ENCODE measurements at places on chromosomes 3 and 15.

- no peak overlapping the region for H3K27ac ChIP-seq
- no peaks in the 10 kb centered on the region for H3K4me1 ChIP-seq
- H3K4me3 ChIP-seq, result no peak overlapping the region
- no peaks in the 10 kb centered on the region for H3K27me3 ChIP-seq
- no peaks in the 10 kb centered on the region for H3K36me3 ChIP-seq
Observed at GRCh38 chr3:99805160-99805559, 12.5 kb upstream of the CMSS1 start.

GRCh38 chr15:66452971-66453580 lies 44.5 kb downstream of the SNAPC5 start:
- H3K4me1 ChIP-seq, result no peaks in the 10 kb centered on the region
- no peak overlapping the region for H3K27ac ChIP-seq
- H3K27me3 ChIP-seq, result no peaks in the 10 kb centered on the region
- ATAC-seq, result no peak

DNA sequence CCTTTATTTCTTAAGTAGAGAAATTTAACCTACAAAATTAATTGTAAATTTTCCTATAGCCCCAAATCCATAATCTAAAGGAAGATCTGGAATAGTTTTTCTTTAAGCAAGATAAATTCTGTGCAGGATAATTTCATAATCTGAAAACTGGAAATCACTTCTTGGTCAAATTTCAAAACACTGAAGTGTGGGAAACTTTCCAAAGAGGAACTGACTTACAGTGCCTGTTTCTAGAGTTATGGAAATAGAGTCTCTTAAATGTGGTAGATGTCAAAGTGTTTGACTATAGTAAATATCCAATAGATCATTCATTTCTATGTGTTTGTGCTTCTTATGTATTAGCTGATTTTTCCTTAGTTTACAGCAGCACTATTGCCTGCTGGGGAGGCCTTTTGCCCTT lies 1.6 kb upstream of the P2RY13 start:
- ATAC-seq, result no peak
- H3K27me3 ChIP-seq, result peaks cover 19% of the 10 kb centered on the region
- no peak overlapping the region for H3K27ac ChIP-seq
- no peak overlapping the region for H3K4me3 ChIP-seq
- H3K36me3 ChIP-seq, result no peaks in the 10 kb centered on the region

- H3K36me3 ChIP-seq, result no peaks in the 10 kb centered on the region
- H3K4me3 ChIP-seq, result no peak overlapping the region
- H3K4me1 ChIP-seq, result no peaks in the 10 kb centered on the region
- H3K27me3 ChIP-seq, result peaks cover 12% of the 10 kb centered on the region
- H3K27ac ChIP-seq, result no peak overlapping the region
Observed at GRCh38 chr3:194960446-194961032, 274.9 kb downstream of the FAM43A start.

DNA sequence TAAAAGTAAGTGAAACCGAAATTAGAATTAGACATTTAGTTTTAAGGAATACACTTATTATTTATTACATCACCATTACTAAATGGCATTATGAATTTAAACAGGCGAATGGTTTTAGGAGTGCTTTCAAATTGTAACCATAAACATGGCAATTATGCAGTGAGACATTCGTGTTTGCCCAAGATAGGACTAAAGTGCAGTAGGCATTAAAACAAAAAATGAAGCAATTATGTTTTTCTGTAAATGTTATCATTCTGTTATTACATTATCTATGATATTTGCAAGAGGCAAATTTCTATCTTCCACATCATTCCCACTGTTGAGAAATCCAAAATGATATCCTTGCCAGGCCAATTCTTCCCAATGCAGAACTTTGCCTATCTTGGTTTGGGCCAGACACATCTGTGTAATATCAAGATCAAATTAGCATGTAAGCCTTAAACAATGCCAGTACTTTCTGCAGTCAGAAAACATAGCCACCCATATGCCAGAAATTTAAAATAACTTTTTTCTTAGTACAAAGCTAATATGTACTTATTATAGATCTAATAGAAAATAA lies 156.9 kb downstream of the ATP8B4 start:
- H3K4me3 ChIP-seq, result no peak overlapping the region
- H3K27ac ChIP-seq, result no peak overlapping the region
- H3K36me3 ChIP-seq, result no peaks in the 10 kb centered on the region
- no peaks in the 10 kb centered on the region for H3K4me1 ChIP-seq
- no peak for ATAC-seq

DNA sequence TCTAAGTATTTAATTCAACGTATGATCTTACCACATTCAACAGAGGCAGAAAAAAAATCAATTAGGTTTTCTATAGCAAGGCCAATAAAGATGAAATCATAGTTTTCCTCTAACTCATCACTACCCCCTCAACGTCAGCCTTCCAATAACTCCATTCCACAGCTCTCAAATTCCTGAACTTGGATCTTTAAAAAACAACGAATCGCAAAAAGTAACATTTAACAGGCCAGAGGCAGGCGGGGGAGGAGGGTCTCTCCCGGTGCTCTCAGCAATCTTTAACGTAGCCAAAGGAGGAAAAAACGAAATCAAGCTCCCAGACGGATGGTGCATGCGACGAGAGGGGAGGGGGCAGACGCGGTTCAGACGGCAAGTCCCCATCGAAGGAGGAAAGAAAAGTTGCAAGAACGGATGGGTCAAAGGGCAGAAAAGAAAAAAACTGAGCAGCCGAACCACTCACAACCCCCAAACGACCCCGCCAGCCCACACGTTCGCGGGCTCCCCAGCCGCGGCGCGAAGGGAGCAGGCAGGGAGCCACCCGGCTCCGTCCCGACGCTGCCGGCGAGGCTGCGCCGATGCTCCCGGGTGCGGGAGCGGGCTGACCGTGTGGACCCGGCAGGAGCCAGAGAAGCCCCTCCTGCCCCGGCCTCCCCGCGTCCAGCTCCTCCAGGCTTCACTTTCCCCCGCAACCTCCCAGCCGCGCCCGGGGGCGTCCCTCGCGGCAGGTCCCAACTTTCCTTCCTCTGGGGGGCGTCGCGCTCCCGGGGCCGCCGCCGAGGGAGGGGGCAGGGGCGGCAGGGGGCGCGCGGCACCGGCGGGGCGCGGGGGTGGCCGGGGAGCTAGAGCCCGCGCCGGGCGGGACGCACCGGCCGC lies 703 bp downstream of the PEAK1 start:
- H3K4me1 ChIP-seq, result peaks cover 10% of the 10 kb centered on the region
- H3K27ac ChIP-seq, result peak overlapping the region; percentile 39
- peak overlapping the region; percentile 99 for H3K4me3 ChIP-seq

DNA sequence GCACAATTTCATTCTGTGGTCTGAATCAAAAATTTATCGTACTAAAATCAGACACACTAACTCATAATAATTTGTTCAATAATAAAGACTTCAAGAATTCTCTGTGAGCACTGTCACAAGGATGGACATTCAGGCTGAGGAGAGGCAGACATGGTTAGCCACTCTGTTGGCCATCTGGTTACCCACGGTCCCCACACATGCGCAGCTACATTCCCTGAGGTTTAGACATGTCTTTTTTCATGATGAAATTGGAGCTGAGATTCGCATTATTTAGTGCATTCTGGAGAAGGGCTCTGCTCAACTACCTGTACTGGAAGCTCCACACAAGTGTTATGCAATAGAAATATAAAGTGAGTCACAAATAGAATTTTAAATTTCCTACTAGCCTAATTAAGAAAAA lies 156.9 kb downstream of the SUCNR1 start:
- H3K4me1 ChIP-seq, result no peaks in the 10 kb centered on the region
- no peaks in the 10 kb centered on the region for H3K27me3 ChIP-seq
- H3K36me3 ChIP-seq, result no peaks in the 10 kb centered on the region
- H3K27ac ChIP-seq, result no peak overlapping the region

DNA sequence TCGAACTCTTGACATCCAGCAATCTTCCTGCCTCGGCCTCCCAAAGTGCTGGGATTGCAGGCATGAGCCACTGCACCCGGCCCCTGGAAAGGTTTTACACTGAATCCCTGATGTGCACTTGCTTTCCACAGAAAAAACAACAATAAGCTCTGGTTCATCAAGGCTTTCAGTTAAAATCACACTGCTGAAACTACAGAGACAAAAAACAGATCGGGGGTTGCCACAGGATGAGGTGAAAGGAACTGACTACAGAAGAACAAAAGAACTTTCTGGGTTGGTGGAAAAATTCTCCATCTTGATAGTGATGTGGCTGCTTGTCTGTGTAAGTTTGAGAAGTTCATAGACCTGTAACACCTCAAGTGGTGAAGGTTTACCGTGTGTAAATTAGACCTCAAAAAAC lies 2.9 kb downstream of the RAB43 start:
- H3K4me1 ChIP-seq, result peaks cover 40% of the 10 kb centered on the region
- no peaks in the 10 kb centered on the region for H3K27me3 ChIP-seq
- H3K27ac ChIP-seq, result peak overlapping the region; percentile 97
- H3K4me3 ChIP-seq, result peak overlapping the region; percentile 99
- H3K36me3 ChIP-seq, result peaks cover 71% of the 10 kb centered on the region
- ATAC-seq, result peak; percentile 27

DNA sequence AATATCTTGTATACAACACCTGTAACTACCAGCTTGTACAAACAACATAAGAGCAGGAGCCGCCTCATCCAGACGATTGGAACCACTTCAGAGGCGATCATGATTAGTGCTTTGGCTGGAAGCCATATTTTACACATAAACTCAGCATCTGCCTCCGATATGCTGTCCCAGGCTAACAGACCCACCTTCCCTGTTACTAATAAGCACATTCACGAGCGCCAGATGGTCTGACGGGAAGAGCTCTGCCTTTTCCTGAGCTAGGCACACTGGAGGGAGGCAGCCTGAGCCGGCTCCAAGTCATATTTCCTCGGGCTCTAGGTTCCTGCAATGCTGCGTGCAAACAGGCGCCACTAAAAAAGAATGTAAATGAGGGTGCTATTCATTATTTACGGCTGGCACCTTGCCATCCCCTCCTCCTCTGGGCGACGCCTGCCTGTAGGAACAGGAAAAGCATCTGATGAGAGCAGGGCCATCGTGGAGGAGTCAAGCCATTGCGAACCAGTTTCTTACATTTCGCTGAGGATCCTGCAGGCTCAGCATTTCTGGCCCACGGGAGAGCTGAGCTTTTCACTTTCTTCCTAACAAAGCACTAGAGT lies 98.2 kb downstream of the ANXA2 start:
- ATAC-seq, result no peak
- no peaks in the 10 kb centered on the region for H3K27me3 ChIP-seq
- H3K27ac ChIP-seq, result no peak overlapping the region
- no peaks in the 10 kb centered on the region for H3K36me3 ChIP-seq

- H3K27me3 ChIP-seq, result no peaks in the 10 kb centered on the region
- H3K36me3 ChIP-seq, result no peaks in the 10 kb centered on the region
- no peak for ATAC-seq
- H3K27ac ChIP-seq, result no peak overlapping the region
- H3K4me3 ChIP-seq, result no peak overlapping the region
- H3K4me1 ChIP-seq, result peaks cover 5% of the 10 kb centered on the region
Observed at GRCh38 chr3:13844911-13845310, 35.0 kb downstream of the WNT7A start.

GRCh38 chr3:45741742-45742460 lies 52.7 kb downstream of the SACM1L start:
- peaks cover 85% of the 10 kb centered on the region for H3K36me3 ChIP-seq
- H3K4me1 ChIP-seq, result peaks cover 25% of the 10 kb centered on the region
- H3K27ac ChIP-seq, result peak overlapping the region; percentile 85

GRCh38 chr15:68053701-68054627 lies at the start of gene PIAS1:
Gene PIAS1 (plus strand): TSS chr15:68054315. CDS start chr15:68054327, 12 bp downstream.
- H3K27me3 ChIP-seq, result peaks cover 8% of the 10 kb centered on the region
- peak within 1 kb of the TSS; percentile 82 for H3K27ac ChIP-seq
- peaks cover 22% of the 10 kb centered on the region for H3K4me1 ChIP-seq

DNA sequence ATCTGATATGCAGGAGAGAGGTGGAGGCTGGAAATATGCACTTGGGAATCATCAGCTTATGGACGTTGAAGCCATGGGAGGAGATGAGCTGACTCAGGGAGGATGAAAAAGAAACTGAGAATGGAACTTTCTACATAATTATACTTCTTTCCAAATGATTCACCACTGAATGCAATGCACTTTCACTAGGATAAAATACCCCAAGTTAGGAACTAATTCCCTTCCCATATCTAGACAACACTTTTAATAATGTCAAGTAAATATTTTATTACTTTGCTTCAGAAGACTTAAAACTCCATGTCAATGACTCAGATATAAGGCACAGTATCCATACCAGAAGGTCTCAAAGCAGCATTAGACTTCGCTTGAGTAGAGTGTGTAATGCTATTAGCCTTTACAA lies 24.2 kb downstream of the NPTN start:
- H3K4me3 ChIP-seq, result no peak overlapping the region
- peaks cover 26% of the 10 kb centered on the region for H3K4me1 ChIP-seq
- ATAC-seq, result peak; percentile 77
- H3K27me3 ChIP-seq, result no peaks in the 10 kb centered on the region
- peaks cover 18% of the 10 kb centered on the region for H3K36me3 ChIP-seq

GRCh38 chr3:78734048-78734637 lies 1033.7 kb downstream of the ROBO1 start:
- no peaks in the 10 kb centered on the region for H3K36me3 ChIP-seq
- H3K4me1 ChIP-seq, result no peaks in the 10 kb centered on the region
- H3K27me3 ChIP-seq, result no peaks in the 10 kb centered on the region
- H3K4me3 ChIP-seq, result no peak overlapping the region
- no peak overlapping the region for H3K27ac ChIP-seq

DNA sequence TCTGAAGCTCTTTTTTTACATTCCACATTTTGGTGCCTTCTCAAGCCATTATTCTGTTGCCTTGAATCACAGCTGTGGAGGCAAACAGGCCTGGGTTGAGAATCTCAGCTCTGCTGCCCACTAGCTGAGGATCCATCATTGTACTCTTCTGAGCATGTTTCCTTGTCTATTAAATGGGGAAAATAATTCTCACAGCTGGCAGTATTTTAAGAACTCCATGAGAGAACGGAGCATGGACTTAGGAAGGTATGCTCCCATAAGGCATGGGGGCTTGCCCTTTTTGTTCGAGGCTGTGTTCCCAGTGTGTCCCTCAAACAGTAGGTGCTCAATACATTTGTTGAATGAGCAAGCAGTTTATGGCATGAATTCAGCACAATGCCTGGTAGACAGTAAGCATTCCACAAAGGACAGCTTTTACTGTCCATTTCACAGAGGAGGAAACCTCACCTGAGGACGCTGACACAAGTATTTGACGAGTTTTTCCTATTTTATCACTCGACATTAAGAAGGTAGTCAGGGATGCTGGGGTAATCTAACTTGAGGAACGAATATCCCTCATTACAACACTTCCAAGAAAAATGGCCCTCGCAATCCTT lies 2.1 kb upstream of the PTPRG start:
- H3K27ac ChIP-seq, result no peak overlapping the region
- H3K27me3 ChIP-seq, result peaks cover 44% of the 10 kb centered on the region
- no peak for ATAC-seq
- no peak overlapping the region for H3K4me3 ChIP-seq
- no peaks in the 10 kb centered on the region for H3K4me1 ChIP-seq

GRCh38 chr3:44886561-44886960 lies 12.2 kb downstream of the TGM4 start:
- H3K36me3 ChIP-seq, result no peaks in the 10 kb centered on the region
- no peaks in the 10 kb centered on the region for H3K4me1 ChIP-seq
- no peak overlapping the region for H3K4me3 ChIP-seq
- H3K27ac ChIP-seq, result no peak overlapping the region
- peaks cover 8% of the 10 kb centered on the region for H3K27me3 ChIP-seq

- no peaks in the 10 kb centered on the region for H3K36me3 ChIP-seq
- no peak for ATAC-seq
- H3K4me3 ChIP-seq, result no peak overlapping the region
- H3K27ac ChIP-seq, result no peak overlapping the region
- H3K27me3 ChIP-seq, result no peaks in the 10 kb centered on the region
Observed at GRCh38 chr3:148335612-148336011, 362.1 kb upstream of the AGTR1 start.

GRCh38 chr15:56736881-56737707 lies 3.8 kb upstream of the ZNF280D start:
- H3K4me3 ChIP-seq, result no peak overlapping the region
- no peak for ATAC-seq

All from activated T-helper 17 cell treated with anti-CD3 and anti-CD28 coated beads, Interleukin-2, amount 50 U/mL, for 72 hours (primary cell).